ENCODE measurements at places on chromosomes 5 and 9.
A peak's percentile ranks its signal among the peaks of the same experiment; 100 is the strongest.

GRCh38 chr5:107466233-107466769 is 204.4 kb downstream of the EFNA5 start:
- DNase-seq = no peak

DNA sequence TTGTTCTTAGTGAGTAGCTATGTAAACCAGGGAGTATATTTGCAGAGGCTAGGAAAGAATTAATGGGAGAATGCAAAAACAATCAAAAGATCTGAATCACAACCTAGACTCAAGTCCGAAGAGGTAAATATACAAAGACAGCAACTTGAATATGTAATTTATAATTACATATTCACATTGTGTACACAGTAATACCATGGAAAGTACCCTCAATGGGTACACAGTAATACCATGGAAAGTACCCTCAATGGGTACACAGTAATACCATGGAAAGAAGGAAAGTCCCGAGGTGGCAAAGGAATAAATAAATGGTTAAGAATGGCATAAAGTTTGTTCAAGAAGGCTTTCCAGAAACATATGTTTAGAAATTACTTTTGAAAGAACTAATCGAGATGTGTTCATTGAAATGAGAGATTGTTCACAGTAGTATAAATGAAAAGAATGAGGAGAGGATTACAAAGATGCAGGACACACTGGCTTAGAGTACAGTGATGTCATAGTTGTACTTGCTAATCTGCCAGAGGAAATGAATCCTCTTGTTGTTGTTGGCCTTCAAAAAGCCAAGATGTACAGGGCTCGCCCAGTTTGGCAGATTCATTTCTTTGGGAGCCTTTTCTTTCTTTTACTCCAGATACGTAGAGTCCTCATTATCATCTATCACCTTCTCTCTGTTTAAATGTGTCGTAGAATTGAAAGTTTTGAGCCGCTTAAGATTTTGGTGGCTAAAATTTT is 116.0 kb downstream of the UNC13B start:
- DNase-seq = no peak

DNA sequence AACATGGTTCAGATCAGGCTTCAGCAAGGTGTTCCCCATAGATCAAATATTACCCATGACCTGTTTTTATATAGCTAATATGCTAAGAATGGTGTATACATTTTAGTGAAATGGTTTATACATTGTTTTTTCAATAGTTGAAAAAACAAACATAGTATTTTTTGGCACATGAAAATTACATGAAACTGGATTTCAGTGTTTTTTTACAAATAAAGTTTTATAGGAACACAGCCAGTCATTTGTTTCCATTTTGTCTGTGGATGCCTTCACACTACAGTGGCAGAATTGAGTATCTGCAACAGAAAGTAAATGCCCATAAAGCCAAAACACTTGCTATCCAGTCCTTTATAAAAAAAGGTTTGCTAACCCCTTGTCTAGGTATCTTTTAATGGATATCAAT is 134.5 kb upstream of the TNFAIP8 start:
- DNase-seq = no peak

DNA sequence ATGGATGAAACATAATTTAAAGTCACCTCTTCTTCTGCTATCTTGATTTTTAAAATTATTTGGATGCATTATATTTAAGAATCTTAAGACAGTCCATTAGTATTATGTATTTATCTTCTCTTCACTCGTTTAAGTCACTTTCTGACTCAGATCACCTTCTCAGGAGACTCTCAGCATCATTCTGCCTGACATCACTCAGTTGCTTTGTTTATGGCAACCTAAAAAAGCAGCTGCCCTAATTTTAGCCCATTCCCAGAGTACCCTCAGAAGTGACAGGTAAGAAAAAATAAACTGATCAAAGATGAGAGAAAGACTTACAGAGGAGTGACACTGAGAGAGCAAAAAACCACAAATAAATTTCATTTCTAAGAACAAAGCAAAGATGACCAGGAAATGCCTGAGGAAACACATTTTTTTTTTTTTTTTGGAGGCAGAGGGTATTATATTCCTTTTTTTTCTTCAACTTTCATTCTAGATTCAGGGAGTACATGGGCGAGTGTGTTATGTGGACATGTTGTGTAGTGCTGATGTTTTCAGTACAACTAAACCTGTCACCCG is 140.5 kb downstream of the MUSK start:
- no peak for DNase-seq

DNA sequence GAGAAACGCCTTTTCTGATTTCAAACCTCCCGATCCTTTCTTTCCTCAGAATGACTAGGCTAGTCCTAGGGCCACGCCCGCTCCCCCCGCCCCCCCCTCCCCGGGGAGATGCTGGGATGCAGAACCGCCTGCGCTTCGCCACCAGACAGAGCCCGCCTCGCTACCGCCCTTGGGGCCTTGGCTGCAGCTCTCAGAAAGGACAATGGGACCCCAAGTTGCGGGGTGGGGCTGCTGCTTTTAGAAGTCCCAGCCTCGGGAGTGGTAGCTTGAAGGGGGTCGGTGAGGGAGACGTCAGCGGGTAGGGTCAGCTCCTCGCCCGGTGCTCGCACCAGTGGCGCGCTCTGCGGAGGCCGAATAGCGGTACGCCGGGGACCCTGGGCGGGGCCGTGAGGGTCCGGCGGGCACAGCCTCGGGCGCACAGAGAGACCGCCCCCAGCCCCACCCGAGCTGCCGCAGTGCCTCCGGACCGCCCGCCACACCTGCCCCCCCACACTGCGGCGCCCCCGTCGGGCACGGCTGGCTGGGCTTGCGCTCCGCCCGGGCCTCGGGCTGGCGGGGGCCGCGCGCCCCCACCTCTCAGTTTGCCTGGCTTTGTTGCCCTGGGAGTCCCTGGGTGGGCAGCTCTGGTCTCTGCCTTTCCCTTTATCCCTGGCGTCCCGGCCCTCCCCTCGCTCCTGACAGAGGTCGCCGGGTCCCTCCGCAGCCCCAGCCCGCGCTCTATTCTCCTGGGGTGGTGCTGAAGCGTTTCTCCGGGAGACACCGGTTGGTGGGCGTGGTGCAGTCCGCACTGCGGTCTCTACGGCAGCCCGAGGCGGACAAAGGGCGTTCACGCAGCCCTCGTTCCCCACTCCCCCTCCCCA is 1.2 kb downstream of the MAP1B start:
- DNase-seq = peak; percentile 61
